ENCODE measurements at places on chromosomes 16 and 17. TPM values are rescaled to one million over a fixed set of nuclear protein-coding genes. Genes with fewer than 3 reads are reported as not detected.

Gene PRSS33
- not detected for total RNA-seq

Gene TERB1
- not detected for total RNA-seq

Gene CACNA1H
- 0.11 TPM for total RNA-seq

GRCh38 chr16:46862555-46863447 lies 21.4 kb upstream of the GPT2 start:
- DNase-seq: peak; percentile 44

DNA sequence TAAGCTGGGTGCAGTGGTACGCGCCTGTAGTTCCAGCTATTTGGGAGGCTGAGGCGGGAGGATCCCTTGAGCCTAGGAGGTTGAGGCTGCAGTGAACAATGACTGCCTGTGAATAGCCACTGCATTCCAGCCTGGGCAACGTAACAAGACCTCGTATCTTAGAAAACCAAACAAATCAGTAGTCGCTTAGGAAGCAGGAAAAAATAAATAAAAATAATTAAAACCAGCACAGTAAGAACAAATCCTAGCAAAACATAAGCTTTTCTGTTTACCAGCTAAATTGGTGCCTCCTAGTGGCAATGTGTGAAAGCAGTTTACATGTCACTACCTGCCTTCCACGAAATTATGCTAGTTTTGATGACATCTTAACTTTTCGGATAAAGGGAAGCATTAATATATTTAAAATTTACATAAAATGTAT lies 1.3 kb downstream of the ARMC5 start:
- DNase-seq: peak; percentile 86

- peak; percentile 75 for DNase-seq
These were observed 14.0 kb downstream of the FMNL1 start for GRCh38 chr17:45235416-45236281.

DNA sequence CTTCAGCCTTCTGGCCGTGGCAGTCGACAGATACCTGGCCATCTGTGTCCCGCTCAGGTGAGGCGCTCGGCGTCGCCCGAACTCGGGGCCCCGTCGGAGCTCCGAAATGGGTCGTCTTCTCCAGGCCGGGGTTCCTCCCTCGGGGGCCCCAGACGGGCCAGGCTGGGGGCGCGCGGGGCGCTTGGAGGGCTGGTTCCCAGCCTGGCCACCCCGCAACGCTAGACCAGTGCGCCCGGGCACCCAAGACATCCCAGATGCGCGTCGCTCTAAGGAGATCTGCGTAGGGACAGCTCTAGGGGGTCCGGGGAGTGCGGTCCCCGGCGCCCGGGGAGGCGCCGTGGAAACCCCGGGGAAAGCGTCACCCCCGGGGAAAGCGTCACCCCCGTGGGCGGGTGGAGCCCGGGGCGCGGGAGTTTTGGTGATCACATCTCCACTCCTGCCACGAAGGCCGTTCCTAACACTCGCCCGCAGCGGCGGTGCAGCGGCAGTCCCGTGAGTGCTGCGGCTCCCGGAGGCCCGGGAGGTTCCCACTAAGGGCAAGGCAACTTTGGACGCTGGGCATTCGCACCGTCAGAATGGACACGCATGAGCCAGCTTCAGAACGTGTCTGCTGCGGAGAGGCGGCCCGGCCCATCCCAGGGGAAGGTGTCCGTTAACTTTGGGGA lies 729 bp downstream of the ADORA2B start:
- peak; percentile 69 for DNase-seq

GRCh38 chr16:74637742-74638453 lies 28.8 kb downstream of the RFWD3 start:
- DNase-seq: no peak

DNA sequence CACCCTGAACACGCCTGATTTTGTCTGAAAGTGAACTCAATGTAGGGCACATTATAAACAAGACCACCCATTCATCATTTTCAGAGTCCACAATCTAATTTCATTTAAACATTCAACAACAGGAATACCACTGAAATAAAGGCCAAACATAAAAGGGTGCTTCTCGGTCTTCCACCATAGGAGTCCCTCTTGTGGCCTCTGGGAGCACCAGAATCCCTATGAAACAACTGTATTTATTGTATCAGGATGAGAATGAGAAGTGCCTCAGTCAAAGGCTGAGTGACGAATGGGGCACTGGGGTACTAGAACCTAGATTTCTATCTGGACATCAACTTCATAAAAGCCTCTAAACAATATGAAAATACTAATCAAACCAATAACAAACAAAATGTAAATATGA lies 40.4 kb downstream of the NXPH3 start:
- peak; percentile 51 for DNase-seq

Measured in GM23248 (cell line).